Stimulated activated CD8-positive, alpha-beta memory T cell treated with anti-CD3 and anti-CD28 coated beads, Interleukin-12 subunit alpha, Interleukin-12 subunit beta, amount 100 ng/mL, for 4 hours (primary cell): ENCODE measurements at places on chromosomes 1 and 21.

DNA sequence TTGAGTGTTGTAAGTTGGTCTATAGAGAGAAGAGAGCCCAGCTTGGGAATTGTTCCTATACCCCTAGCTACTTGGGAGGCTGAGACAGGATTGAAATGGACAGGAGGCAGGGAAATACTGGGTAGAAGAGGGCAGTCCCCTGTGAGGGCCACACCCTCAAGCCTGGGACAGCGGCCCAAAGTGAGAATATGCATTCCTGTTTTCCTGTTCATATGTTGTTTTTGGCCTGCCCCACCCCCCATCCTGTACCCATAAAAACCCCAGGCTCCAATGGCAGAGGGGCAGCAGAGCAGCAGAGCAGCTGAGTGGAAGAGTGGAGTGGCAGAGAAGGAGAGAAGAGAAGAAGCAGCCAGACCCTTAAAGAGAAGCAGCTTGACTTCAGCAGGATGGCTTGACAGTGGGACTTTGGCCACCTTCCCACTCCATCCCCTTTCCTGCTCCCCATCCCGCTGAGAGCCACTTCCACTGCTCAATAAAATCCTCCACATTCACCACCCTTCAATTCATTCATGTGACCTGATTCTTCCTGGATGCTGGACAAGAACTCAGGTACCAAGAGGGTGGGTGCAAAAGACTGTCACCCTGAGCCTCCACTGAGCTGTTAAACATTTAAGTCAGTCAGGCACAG is 70.6 kb upstream of the PUM1 start:
- DNase-seq: no peak

GRCh38 chr1:28507247-28507645 is 1.4 kb downstream of the RCC1 start:
- no peak for DNase-seq

- DNase-seq: no peak
Measured at GRCh38 chr1:91546301-91546581, 45.6 kb downstream of the CDC7 start.

- no peak for DNase-seq
Measured at GRCh38 chr1:117620440-117620839, 14.6 kb downstream of the TENT5C start.

DNA sequence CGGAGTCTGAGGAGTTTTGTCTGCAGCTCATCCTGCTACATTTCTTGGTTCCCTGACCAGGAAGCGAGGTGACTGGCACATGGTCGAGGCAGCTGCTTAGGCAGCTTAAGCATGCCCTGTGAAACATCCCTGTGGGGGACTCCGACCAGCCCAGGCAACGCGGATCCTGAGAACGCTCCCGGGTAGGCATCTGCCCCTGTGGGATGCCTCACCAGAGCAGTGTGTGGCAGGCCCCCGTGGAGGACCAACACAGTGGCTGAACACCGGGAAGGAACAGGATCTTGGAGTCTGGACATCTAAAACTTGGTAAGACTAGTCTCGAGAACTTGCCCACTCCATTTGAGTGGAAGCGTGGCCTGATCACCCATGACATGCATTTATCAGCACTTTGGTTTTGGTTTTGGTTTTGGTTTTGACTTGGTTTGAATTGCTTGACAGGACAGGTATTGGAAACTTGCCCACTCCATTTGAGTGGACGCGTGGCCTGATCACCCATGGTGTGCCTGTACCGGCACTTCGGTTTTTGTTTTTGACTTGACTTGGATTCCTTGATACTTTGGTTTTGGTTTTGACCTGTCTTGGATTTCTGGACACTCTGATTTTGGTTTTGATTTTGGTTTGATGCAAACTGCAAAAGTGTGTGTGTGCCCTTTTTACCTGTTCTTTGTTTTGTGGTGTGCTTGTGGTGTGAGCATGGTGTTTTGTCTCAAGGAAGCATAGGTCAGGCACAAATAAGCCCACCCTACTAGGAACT is 12.2 kb upstream of the NEK2 start:
- no peak for DNase-seq

- DNase-seq: no peak
Measured at GRCh38 chr1:246647513-246647912, 76.7 kb upstream of the SCCPDH start.

GRCh38 chr1:159763686-159764085 is 17.1 kb upstream of the DUSP23 start:
- DNase-seq: no peak

GRCh38 chr1:172326136-172326535 is 94.3 kb upstream of the C1orf105 start:
- DNase-seq: no peak

DNA sequence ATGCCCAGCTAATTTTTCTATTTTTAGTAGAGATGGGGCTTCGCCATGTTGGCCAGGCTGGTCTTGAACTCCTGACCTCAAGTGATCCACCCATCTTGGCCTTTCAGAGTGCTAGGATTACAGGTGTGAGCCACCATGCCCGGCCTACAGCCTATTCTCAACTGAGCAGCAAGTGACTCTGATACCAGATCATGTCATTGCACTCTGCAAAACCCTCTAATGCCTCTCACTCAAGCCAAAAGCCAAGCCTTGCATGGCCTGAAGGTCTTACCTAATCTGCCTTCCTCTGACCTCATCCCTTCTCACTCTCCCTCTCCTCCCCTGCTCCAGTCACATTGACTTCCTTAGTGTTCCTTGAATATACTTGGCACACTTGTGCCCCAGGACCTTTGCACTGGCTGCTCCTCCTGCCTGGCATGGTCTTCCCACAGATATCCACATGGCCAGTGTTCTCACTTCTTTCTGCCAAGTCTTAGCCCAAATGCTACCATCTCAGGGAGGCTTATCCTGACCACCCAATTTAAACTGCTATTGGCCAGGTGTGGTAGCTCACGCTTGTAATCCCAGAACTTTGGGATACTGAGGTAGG is 8.2 kb upstream of the ASAP3 start:
- DNase-seq: no peak

DNA sequence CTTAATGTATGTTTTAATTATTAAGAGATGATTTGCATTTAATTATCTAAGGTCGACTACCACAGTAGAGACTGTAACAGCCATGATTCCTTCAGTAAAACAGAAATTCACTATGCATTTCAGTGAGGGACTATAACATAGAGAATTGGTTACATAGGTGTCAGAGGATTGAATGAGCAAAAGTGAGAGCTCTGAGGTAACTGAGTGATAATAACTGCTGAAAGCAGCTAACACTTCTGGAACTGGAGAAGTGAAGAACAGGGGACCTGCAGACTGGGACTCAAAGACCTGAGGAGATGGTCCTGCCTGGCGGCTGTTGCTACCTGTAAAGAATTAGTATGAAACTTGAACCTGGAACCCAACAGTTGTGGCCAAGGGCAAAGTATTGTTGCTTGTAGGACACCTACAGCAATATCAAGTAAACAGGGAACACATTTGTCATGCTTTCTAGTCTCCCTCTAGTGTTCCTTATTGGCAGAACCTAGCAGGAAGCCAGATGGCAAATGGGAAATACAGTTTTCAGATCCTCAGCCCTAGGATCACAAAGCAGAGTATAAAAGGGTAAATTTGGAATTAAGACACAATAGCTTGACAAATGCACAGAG is 110.6 kb downstream of the HS2ST1 start:
- no peak for DNase-seq

- no peak for DNase-seq
Measured at GRCh38 chr21:20701235-20701634, 297.0 kb upstream of the NCAM2 start.

GRCh38 chr1:4076346-4076745 is 176.3 kb upstream of the C1orf174 start:
- no peak for DNase-seq

GRCh38 chr1:104132382-104132973 is 382.8 kb downstream of the AMY1C start:
- DNase-seq: no peak

GRCh38 chr1:209672705-209673630 is 2.2 kb upstream of the G0S2 start:
- no peak for DNase-seq

- no peak for DNase-seq
Measured at GRCh38 chr1:39348278-39348677, 143.2 kb upstream of the BMP8A start.

GRCh38 chr1:27451343-27451742 is 38.6 kb downstream of the WASF2 start:
- DNase-seq: no peak

DNA sequence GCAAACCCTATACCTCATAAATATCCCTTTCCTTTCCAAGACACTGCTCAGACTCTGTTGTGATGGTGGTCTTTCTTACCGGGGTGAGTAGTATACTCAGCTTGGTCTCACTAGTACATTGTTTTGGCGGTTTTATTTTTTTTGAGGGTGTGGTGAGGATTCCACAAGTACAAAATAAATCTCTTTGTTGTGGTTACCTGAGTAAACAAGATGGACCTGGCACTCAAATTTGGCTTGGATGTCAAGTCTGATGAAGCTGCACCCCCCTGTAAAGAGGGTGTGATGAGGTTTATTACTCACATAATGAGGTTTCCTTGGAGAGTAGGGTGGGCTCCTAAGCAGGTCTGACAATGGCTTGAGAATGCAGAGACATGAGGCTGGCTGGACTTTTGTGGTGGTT is 68.2 kb upstream of the KCNJ6 start:
- DNase-seq: no peak

DNA sequence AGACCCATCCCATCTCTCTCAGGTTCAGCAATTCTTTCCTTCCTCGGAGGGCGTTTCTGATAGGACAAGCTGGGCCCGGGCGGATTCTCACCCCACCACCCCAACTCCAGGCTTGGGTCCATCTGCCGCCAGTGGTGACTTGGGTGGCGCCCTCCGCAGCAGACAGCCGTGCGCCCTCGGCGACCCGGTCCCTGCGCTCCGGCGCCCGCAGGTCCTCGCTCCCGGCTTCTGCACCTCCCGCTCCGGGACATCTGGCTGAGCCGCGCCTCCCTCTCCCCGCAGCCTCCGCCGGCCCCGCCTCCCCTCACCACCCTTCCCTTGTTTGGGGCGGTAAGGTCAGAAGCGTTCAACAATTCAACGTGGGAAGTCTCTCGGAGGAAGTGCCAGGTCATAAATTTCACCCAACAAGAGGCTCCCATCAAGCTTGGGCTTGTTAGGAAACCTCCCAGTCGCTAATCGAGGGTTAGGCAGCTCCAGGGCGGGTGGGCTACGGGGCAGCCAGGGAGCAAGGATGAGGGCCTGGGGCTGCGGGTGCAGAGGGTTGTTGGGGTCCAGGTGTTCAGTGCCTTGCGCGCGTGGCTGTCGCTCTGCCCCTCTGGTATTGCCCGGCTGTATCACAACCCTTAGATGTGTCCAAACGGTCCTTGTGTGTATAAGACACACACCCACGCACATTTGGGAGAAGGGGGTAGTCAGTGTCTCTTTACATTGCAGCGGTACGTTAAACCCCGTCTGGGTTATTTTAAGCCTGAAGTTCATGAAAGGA is 39.8 kb downstream of the OLIG1 start:
- no peak for DNase-seq

DNA sequence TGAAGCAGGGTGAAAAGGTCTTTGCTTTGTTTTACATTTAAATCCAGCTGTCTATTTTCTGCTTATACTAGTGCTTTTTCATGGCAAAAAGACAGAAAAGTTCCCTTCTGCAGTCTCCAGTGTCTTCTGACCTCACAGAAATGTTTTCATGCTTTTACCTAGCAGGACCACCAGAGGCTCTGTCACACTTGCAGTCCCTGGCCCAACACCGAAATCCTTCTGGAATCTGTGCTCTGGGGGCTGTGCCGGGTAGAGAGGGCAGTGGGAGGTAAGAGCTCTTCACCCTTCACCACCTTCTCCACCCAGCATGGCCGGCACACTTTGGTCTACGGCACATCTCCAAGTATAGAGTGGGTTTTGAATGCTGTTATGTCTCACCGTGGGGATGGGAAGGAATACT is 20.8 kb downstream of the GNAT2 start:
- no peak for DNase-seq

- no peak for DNase-seq
Measured at GRCh38 chr1:226919995-226920394, 20.1 kb upstream of the COQ8A start.

GRCh38 chr1:219626865-219627264 is 14.0 kb upstream of the ZC3H11B start:
- no peak for DNase-seq

DNA sequence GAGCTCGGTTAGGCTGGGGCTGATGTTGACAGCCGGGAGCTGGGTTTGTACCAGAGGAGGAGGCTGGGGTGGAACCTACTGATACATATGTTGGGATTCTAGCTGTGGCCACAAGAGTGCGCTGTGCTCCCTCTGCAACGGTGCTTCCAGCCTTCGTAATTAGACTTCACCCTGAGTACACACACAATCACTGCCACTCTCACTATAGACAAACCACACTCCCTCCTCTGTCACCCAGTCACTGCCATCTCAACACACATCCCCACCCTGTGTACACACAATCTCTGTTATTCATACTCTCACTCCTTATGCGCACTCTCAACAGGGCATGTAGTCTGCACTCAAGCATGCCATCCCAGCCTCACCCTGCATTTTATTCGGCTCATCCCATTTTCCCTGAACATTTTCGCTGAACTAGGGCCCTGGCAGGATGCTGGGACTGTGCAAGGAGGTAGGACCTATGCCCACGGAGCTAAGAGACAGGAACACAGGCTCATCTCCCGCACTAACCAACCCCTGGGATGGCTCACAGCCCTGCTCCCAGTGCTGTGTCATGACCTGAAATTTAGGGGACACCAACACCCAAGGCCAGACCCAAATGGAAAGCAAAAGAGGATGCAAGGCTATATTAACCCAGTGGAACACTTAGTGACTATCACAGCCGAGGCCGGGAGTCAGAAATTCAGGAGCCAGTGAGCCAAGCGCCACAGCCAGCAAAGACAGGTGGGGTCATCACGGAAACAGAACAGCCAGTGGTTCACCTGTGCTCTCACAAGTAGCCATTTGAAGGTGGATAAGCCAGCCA is 5.7 kb downstream of the GJB3 start:
- DNase-seq: peak; percentile 20

- DNase-seq: no peak
Measured at GRCh38 chr1:154863315-154864174, 6.5 kb downstream of the KCNN3 start.

- DNase-seq: no peak
Measured at GRCh38 chr1:243266231-243266630, 10.4 kb downstream of the SDCCAG8 start.

DNA sequence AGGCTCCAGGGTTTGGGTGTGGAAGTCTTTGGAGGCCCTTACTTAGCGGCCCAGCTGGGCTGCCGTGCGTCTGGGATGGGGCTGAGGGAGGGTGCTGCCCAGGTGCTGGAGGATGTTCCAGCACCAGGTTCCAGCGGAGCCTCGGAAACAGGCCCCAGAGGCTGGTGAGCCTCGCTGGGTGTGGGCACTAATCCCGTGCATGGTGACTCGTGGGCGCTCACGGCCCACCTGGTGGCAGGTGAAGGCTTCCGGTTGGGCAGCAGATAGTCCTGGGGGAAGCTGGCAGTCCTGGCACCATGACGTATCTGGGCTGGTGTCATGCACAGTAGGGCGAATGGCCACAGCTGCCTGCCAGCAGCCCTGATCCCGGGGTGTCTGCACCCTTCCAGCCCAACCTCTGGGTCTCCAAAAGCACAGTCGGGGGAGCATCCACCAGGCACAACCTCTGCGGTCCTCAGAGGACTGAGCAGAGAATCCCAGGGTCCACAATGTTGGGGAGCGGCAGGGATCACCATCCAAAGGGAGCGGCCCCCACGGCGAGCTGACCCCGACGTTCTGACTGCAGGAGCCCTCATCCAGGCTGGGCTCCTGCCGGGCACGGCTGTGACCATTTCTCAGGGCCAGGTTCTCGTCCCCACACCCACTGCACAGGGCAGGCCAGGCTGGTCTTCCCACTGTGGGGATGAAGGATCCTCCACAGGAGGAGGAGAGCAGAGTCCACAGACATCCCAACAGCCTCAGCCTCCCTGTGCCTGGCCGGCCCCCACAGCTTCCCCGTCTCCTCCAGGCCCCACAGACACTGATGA is 25.3 kb downstream of the FTCD start:
- DNase-seq: no peak

- DNase-seq: no peak
Measured at GRCh38 chr1:152347116-152347728, 12.6 kb downstream of the FLG2 start.
